DMS79 (cell line): ENCODE measurements at places on chromosomes 1 and 21.

GRCh38 chr1:240999826-241000225 lies 357.2 kb downstream of the RGS7 start:
- DNase-seq = no peak

- peak; percentile 85 for DNase-seq
Observed at GRCh38 chr21:41779659-41780058, 12.8 kb upstream of the RIPK4 start.

DNA sequence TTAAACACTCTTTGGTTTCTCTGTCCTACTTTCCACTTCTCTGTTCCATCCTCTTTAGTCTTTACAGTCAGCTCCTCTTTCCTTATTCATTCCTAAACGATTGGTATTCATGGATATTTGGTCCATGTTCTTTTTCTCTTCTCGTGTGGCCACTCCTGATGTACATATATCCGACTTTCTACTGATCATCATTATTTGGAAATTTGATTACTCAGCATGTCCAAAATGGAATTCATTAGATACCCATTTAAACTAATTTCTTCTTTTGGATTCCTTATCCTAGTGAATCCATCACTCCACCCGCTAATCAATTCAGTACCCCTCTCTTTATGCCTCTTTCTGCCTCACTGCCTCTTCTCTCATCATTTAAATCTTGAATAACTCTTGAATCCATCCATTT lies 43.8 kb upstream of the TNFSF18 start:
- DNase-seq = no peak

DNA sequence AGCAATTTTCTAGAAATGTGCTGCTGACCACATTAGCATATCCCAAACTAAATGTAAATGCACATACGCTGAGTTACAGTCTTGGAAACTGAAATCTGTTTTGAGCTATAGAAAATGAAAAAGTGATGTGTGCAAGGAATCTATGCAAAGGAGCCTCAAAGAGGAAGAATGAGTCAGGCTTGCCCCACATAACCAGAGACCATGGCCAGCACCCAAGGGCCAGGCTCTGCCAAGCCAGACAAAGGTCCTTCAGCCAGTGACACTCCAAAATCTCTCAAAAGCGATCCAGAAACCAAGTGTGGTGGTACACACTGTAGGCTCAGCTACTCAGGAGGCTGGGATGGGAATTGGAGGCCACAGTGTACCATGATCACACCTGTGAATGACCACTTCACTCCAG lies 195.2 kb downstream of the TOMM20 start:
- DNase-seq = no peak

GRCh38 chr1:61343734-61344420 lies 261.5 kb downstream of the NFIA start:
- no peak for DNase-seq

- DNase-seq = no peak
Observed at GRCh38 chr1:55823541-55824250, 608.5 kb upstream of the USP24 start.
